Mesothelial cell of epicardium (in vitro differentiated cells): ENCODE measurements at places on chromosomes 6 and 20. TPM values are rescaled to one million over a fixed set of nuclear protein-coding genes. Genes with fewer than 3 reads are reported as not detected.

GRCh38 chr6:7006515-7007191, 101.1 kb upstream of the RREB1 start:
- H3K36me3 ChIP-seq, result no peaks in the 10 kb centered on the region
- H3K27me3 ChIP-seq, result no peaks in the 10 kb centered on the region
- no peak for DNase-seq
- H3K4me1 ChIP-seq, result peaks cover 2% of the 10 kb centered on the region
- H3K4me3 ChIP-seq, result no peak overlapping the region
- H3K27ac ChIP-seq, result no peak overlapping the region

- H3K36me3 ChIP-seq, result no peaks in the 10 kb centered on the region
- no peak overlapping the region for H3K4me3 ChIP-seq
- peaks cover 42% of the 10 kb centered on the region for H3K4me1 ChIP-seq
- DNase-seq, result no peak
- peak overlapping the region; percentile 32 for H3K27ac ChIP-seq
Measured at GRCh38 chr6:21281366-21281765, 312.2 kb upstream of the SOX4 start.

- no peak overlapping the region for H3K4me3 ChIP-seq
- H3K36me3 ChIP-seq, result no peaks in the 10 kb centered on the region
- no peak overlapping the region for H3K27ac ChIP-seq
- peaks cover 39% of the 10 kb centered on the region for H3K27me3 ChIP-seq
Measured at GRCh38 chr6:91660893-91661292, 1074.0 kb upstream of the MAP3K7 start.

- H3K4me1 ChIP-seq, result no peaks in the 10 kb centered on the region
- no peak overlapping the region for H3K4me3 ChIP-seq
- no peak for DNase-seq
- H3K36me3 ChIP-seq, result peaks cover 52% of the 10 kb centered on the region
- no peak overlapping the region for H3K27ac ChIP-seq
- no peaks in the 10 kb centered on the region for H3K27me3 ChIP-seq
Measured at GRCh38 chr20:64010711-64011237, 25.2 kb upstream of the C20orf204 start.

- no peaks in the 10 kb centered on the region for H3K4me1 ChIP-seq
- no peak overlapping the region for H3K4me3 ChIP-seq
- no peak overlapping the region for H3K27ac ChIP-seq
- DNase-seq, result no peak
- no peaks in the 10 kb centered on the region for H3K36me3 ChIP-seq
- H3K27me3 ChIP-seq, result peaks cover 38% of the 10 kb centered on the region
Measured at GRCh38 chr20:46261456-46262253, 46.6 kb downstream of the CDH22 start.

DNA sequence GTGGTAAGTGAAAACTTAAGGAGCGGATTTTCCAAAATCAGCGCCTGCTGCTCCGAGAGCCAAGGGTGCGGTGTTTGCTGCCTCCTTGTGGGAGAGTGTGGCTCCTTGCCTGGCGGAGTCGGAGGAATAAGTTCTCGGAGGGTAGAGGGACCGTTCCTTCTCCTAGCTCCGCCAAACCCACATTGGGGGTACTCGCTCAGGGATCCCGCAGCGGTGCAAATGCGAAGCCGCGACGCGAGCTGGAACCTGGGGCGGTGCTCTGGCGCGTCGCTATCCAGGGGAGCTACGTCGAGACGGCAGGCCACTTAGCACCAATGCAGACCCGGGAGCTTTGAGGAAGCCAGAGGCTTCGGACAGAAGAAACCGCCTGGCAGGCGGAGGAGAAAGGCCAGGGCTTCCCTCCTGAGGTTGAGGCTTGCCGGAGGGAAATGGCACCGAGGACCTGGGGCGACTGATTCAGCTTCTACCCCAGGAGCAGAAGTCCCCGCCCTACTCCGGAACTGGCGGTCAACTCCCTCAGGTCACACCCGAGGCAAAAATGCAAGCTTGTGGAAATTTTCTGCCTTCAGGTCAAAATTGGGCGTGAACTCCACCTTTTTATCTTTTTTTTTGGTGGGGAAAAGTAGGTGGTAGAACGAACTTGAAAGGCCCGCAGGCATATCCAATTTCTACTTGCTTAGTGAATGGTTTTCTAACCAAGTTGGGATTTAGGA, 5.7 kb upstream of the DDX43 start:
- H3K27ac ChIP-seq, result peak overlapping the region; percentile 28
- H3K27me3 ChIP-seq, result peaks cover 6% of the 10 kb centered on the region
- DNase-seq, result no peak
- H3K4me3 ChIP-seq, result peak overlapping the region; percentile 73

DNA sequence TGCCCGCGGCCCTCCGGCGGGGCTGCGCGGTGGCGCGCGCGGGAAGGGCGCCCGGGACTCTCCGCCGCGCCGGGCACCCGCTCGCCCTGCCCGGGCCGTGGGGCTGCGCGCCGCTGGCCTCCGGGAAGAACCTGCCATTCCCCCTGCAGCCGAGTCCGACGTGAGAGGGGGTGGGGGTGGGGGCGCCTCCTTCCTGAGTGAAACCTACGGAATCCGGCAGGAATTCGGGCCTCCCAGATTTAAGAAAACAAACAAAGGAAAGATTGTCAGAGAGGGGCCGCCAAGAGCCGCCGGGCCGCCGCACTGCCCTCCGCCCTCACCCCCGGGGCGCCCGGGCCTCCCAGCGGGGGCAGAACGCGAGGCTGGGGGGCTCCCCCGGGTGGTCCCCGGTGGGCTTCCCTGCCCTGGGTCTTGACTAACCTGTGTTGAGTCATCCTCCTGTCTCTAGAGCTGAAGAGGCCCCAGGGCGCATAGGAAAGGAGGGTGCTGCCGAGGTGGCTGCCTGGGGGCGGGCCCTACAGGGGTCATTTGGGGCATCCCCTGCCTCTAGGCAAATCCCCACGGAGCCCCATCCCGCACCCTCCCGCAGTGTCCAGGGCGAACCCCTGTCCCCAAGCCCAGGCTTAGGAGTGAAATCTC, 42.2 kb upstream of the FOXP4 start:
- H3K4me3 ChIP-seq, result peak overlapping the region; percentile 55
- peaks cover 47% of the 10 kb centered on the region for H3K4me1 ChIP-seq
- H3K27ac ChIP-seq, result peak overlapping the region; percentile 97
- peak; percentile 71 for DNase-seq
- no peaks in the 10 kb centered on the region for H3K27me3 ChIP-seq

GRCh38 chr6:115363379-115363778, 697.3 kb downstream of the FRK start:
- no peak overlapping the region for H3K27ac ChIP-seq
- no peaks in the 10 kb centered on the region for H3K27me3 ChIP-seq
- no peak for DNase-seq
- peaks cover 2% of the 10 kb centered on the region for H3K36me3 ChIP-seq

DNA sequence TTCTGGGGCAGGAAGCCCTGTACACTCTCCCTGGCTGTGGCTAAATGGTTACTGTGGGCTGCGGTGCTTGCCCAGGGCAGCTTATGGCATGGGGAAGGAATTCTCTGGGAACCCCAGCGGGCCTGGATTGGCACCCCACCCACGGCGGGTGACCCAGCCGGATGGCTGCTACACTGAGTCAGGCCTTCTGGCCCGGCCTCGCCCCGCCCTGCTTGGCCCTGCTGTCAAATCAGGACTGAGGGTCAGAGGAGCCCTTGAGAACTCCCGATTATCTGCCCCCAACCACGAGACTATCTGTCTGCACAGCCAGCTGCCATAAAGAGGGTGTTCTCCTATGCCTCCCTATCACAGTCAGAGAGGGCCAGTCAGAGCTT, 7.3 kb upstream of the ITPR3 start:
- H3K36me3 ChIP-seq, result no peaks in the 10 kb centered on the region
- H3K4me3 ChIP-seq, result no peak overlapping the region
- H3K27me3 ChIP-seq, result peaks cover 10% of the 10 kb centered on the region
- no peak for DNase-seq
- H3K4me1 ChIP-seq, result peaks cover 25% of the 10 kb centered on the region

DNA sequence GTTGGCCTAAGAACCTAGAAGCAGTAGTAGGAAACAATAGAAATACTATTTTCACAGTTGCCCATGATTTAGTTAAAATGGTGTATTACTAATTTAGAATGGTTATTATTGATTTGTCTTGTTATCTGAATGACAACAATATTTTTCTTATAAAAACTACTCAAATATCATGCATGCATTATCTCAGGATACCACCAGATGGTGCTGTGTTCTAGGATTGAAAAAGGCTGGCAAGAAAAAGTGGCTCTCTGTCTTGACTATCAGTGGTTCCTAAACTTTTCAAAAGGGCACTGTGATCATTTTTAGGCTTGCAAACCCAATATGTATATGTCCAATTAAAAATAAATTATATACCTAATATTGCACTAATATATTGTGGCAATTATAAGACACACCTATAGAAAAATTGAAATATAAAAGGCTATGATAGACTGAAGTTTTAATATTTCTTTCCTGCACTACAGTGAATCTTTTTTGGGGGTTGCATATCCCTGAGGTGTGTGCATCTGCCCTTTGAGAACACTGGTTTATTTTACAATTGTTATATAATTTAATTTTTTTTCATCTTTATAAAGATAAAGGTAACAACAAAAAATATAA, 131.7 kb upstream of the MLIP start:
- no peak overlapping the region for H3K4me3 ChIP-seq
- no peak for DNase-seq
- H3K4me1 ChIP-seq, result peaks cover 13% of the 10 kb centered on the region

- H3K27me3 ChIP-seq, result no peaks in the 10 kb centered on the region
- peaks cover 2% of the 10 kb centered on the region for H3K36me3 ChIP-seq
- no peak overlapping the region for H3K4me3 ChIP-seq
- no peak for DNase-seq
- H3K4me1 ChIP-seq, result no peaks in the 10 kb centered on the region
- no peak overlapping the region for H3K27ac ChIP-seq
Measured at GRCh38 chr6:89542081-89542857, 96.3 kb downstream of the LYRM2 start.

DNA sequence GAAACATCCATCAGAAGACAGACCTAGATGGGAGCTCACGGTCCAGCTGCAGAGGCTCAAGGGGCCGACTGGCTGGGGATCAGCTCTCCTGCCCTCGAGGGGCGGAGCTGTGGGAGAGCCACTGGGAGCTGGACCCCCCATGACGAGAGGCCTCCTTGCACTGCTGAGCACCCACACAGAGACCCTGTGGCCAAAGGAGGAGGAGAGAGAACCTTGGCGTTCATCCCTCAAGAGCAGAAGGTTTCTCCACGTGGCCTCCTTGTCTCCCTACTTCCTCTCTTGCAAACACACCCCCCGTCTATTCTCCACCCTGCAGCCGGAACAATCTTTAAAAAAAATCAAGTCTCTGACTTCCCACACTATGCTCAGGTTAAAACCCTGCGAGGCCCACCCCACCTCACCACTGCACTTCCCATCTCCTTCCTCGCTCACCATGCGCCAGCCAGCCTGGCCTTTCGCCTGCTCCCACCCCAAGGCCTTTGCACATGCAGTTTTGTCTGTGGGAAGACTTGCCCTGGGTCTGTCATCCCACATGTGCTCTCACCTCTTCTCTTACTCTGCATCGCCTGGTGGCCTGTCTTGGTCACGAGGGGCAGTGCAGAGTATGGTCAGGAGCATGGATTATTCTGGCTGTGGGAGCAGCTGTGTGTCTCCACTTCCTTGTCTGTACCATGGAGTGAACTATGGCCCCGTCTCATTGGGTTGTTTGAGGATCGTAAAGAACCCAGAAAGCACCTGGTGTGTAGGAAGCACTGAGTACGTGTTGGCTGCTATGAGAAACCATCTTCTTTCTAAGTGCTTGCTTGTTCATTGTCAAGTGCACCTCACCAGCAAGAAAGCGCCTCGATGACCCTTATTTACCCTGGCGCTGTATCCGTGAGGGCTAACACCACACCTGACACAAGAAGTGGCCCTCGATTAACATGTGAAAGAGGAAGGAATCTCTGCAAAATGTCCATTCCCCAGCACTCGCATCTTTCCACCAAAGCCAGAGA, 32.9 kb downstream of the PMEPA1 start:
- H3K36me3 ChIP-seq, result peaks cover 10% of the 10 kb centered on the region
- peaks cover 30% of the 10 kb centered on the region for H3K4me1 ChIP-seq
- no peak overlapping the region for H3K4me3 ChIP-seq

GRCh38 chr6:53115113-53115512, 33.5 kb downstream of the GCM1 start:
- no peaks in the 10 kb centered on the region for H3K27me3 ChIP-seq
- H3K4me3 ChIP-seq, result no peak overlapping the region
- H3K27ac ChIP-seq, result no peak overlapping the region
- peaks cover 16% of the 10 kb centered on the region for H3K4me1 ChIP-seq
- no peak for DNase-seq

DNA sequence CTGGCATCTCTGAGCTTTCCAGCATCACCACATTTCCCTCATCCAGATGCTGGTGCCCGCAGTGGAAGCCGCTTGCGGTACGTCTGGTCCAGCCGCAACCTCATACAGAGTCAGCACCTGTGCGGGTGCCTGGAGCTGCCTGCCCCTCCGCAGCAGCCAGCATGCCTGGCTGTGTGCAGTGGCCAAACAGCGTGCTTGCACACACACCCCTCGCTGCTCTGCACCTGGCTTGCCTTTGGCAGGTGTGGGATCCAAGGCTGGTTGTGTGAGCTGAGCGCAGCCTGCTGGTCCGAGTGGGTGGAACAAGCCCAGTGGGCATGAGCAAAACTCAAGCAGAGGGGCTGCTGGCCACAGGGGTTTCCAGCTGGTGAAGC, 3.1 kb upstream of the HINT3 start:
- no peaks in the 10 kb centered on the region for H3K36me3 ChIP-seq
- H3K4me1 ChIP-seq, result peaks cover 4% of the 10 kb centered on the region
- no peak for DNase-seq

DNA sequence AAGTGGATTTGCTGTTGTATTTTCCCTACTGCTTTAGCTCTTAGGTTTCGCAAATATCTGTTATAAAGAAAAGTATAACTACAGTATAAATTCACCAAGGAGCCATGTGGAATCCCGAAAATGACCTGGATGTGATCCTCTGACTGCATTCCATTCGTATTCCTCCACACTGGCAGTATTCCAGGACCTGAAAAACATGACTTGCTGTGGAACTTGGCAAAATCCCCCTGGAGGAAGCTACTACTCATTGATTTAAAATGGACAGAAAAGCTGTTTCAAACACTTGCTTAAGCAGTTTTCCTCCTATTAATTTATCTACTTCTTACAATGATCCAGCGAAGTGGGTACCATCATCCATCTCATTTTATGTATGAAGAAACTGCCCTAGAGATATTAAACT, 13.3 kb upstream of the ENPP5 start:
- H3K4me3 ChIP-seq, result no peak overlapping the region
- H3K4me1 ChIP-seq, result peaks cover 16% of the 10 kb centered on the region
- DNase-seq, result no peak
- peak overlapping the region; percentile 5 for H3K27ac ChIP-seq
- H3K27me3 ChIP-seq, result peaks cover 32% of the 10 kb centered on the region
- no peaks in the 10 kb centered on the region for H3K36me3 ChIP-seq

- H3K27me3 ChIP-seq, result no peaks in the 10 kb centered on the region
- peaks cover 3% of the 10 kb centered on the region for H3K36me3 ChIP-seq
- no peak overlapping the region for H3K4me3 ChIP-seq
- no peak overlapping the region for H3K27ac ChIP-seq
- no peaks in the 10 kb centered on the region for H3K4me1 ChIP-seq
- DNase-seq, result no peak
Measured at GRCh38 chr20:21146215-21146614, 20.3 kb downstream of the KIZ start.

The SPATA25 gene
- 3.2 to 4.0 TPM (median 3.4 TPM) in 3 replicates for total RNA-seq

The PRICKLE4 gene
- 4.5 to 8.1 TPM (median 6.6 TPM) in 3 replicates for total RNA-seq

The ULBP3 gene
- total RNA-seq, result 4.3 to 6.4 TPM (median 5.4 TPM) in 3 replicates

The PRPF6 gene
- total RNA-seq, result 65.2 to 68.2 TPM (median 65.9 TPM) in 3 replicates

The PRDM13 gene
- not detected in 3 replicates for total RNA-seq

The LHFPL5 gene
- not detected in 3 replicates for total RNA-seq

The OXT gene
- total RNA-seq, result not detected in 3 replicates

The ENPP5 gene
- total RNA-seq, result 7.4 to 8.7 TPM (median 7.7 TPM) in 3 replicates
